ENCODE measurements at places on chromosomes 4 and X. TPM values are rescaled to one million over a fixed set of nuclear protein-coding genes. Genes with fewer than 3 reads are reported as not detected.

SMARCA1 gene
- polyA plus RNA-seq, result 120 TPM

NEIL3 gene
- 12.5 TPM for polyA plus RNA-seq

LRCH2 gene
- polyA plus RNA-seq, result 17.7 TPM

ZCCHC13 gene
- polyA plus RNA-seq, result not detected

TEC gene
- 8.0 TPM for polyA plus RNA-seq

JADE3 gene
- polyA plus RNA-seq, result 15.0 TPM

CFP gene
- polyA plus RNA-seq, result 4.2 TPM

BCAP31 gene
- 126 TPM for polyA plus RNA-seq

GC gene
- polyA plus RNA-seq, result not detected

DNA sequence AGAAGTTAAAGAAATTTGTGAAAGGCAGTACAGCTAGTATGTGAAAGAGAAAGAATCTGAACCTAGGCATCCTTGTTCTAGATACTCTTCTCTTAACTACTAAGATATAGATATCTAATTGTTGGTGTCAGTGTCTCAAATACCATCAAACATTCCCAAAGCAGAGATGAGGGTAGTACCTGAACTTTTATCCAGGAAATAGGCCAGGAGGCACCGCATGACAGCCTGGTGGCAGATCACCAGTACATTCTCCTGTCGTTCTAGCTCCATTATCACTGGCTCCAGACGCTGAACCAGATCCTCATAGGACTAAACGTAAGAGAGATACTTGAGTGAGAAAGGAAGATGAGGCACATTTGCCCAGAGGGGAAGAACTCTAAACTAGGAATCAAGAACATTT, 16.8 kb downstream of the TRO start:
- DNase-seq, result no peak

DNA sequence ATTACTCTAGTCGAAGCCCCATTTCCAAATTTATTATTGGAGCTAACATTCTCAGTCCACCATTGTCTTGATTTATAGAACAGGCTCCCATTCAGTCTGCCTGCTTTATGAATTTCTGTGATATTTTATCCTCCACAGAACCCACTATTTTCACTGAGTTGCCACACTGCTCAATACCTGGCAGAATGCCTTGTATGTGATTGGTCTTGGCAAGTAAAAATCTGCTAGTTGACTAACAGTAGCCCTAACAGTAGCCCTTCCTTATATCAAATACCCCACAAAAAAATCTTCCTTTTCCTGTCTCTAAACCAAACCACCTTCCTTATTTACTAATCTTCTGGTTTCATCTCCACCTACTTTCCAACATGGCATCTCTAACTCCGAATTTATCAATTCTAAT, 82.6 kb downstream of the CHM start:
- DNase-seq, result no peak

DNA sequence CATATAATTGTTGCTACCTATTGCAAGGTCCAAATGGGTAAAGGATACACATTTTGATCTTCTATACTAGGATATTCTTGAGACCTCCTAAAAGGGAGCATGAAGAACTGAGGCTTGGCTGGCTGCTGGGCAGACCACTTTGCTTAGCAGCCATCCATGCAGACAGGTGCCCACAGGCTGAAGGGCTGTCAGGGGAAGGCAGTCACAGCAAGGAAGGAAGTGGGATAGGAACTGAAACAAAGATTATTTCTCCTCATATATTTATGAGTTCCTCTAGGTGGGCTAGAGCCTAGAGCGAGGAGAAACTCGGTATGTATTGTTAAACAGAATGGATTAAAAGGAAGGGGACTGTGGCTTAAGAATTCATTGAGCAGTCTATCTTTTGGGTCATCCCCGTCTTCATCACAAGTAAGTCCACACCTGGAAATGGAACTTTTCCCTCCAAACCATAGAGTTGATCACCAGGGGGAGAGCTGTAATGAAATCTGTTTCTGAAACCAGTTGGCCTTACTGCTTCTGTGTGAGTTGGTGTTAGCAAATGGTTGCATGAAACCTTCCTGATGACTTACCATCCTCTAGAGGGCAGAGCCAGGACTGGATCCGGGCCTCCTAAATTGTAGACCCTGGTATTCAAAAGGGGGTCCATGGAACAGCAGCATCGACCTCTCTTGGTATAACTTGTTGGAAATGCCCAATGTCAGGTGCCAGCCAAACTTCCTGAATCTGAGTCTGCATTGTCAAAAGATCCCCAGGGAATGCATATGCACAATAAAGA, 42.3 kb downstream of the AFF2 start:
- DNase-seq, result no peak

- DNase-seq, result no peak
These were observed 104.4 kb upstream of the ARHGAP24 start for GRCh38 chr4:85370400-85371032.

GRCh38 chr4:3687538-3687937, 78.6 kb upstream of the ADRA2C start:
- DNase-seq, result peak; percentile 65

- no peak for DNase-seq
These were observed at the start of gene PAGE5 for GRCh38 chrX:55220119-55220794. Gene PAGE5 (plus strand): TSS chrX:55220346. CDS start chrX:55221383, 1,037 bp downstream.

GRCh38 chr4:21226637-21227538, 526.6 kb downstream of the PACRGL start:
- no peak for DNase-seq

- DNase-seq, result no peak
These were observed 69.1 kb upstream of the UCP1 start for GRCh38 chr4:140637836-140638235.

DNA sequence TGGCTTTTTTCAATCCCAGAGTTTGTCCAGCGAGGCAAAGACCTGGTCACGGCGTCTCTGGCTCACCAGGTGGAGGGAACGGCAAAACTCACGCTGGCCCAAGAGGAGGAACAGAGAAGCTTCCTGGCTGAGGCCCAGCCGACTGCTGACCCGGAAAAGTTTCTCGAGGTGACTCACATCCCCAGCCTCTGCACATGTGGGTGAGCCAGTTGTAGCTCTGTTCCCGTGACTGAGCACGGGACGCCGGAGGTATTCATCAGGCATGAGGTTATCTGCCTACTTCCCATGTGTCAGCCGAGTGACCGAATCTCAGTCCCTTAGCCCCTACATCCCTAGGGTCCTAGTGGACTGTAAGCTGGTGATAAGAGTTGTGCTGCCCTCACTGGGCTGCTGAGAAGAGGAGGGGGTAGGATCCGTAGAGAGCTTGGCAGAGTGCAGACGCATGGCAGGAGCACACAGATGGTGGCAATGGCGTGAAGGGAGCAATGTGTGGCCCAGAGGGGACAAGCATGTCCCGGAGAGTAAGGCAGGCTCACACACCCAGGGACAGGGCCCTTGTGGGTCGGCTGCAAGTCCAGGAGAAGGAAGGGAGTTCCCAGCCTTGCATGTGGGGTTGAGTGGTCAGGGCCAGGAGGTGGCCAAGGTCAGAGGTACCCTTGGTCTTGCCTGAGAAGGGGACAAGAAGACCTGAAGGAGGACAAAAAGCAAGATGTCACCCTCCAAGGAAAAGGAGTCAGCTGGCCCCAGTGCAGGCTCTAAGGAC, 42.9 kb downstream of the EVC start:
- DNase-seq, result no peak

DNA sequence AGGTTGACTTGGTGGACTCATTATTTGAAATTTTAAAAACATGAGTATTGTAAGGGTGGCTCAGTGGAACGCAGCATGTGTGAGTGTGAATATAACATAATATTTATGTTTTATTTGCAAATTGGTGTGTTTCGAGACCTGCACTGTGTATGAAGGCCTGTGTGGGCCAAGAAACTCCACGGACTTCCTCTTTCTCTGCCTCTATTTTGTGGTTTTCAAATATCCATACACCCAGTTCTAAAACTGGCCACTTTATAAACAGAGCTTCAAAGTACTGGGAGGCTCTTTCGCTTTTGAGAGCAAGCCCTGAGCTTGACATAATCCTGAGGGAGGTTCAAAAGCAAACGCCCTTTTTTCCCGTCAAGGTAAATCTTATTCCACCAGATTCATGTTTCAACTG, 187.7 kb downstream of the GPAT3 start:
- DNase-seq, result no peak

- peak; percentile 73 for DNase-seq
These were observed 77.3 kb downstream of the ARSJ start for GRCh38 chr4:113901994-113902787.

DNA sequence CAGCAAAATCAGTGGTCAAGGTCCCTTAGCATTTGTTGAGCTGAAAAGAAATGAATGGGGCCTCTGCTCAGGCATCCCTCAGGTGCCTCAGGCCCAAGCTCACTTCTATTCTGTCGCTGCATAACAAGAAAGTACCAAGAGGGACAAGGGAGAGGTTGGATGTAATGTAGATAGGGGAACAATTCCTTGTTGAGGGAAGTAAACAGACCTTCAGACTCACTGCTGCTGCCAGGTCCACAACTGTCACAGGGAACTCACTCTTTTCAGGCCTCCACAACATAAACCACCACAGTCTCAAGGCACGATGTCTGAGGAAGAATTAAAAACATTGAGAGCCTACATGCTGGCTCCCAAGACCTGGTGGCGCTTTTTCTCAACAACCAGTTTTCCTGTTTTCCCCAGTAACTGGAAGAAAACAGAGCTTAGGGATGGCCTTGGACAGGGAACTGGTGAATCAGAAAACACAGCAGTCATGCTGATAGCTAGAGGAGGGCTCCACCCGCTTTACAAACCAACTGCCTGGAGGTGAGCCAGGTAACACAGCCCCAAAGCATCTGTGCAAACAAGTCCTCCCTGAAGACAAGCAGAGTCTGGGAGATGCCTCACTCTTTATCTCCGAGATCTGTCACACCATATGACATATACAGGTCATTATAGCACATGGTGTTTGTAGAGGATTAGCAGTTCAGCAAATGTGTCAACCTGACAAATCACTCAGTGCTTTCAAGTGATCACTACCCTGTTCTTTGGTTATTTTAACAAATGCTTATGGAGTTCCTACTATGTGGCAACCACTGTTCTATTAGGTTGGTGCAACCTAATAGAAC, 14.3 kb upstream of the AWAT1 start:
- DNase-seq, result no peak

DNA sequence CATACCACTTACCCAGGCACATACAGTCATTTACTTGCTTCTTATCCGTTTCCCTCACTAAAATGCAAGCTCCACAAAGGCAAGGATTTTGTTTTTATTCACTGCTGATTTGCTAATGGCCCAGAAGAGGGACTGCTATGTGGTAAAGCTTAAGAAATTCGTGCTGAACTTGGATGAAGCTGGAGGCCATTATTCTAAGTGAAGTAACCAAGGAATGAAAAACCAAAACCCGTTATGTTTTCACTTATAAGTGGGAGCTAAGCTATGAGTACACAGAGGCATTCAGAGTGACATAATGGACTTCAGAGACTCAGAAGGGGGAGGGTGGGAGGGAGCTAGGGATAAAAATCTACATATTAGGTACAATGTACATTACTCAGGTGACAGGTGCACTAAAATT, 47.2 kb downstream of the RAB33B start:
- no peak for DNase-seq

Data from left lung (tissue), 14 donors.